ENCODE measurements at places on chromosomes 7 and 10.

DNA sequence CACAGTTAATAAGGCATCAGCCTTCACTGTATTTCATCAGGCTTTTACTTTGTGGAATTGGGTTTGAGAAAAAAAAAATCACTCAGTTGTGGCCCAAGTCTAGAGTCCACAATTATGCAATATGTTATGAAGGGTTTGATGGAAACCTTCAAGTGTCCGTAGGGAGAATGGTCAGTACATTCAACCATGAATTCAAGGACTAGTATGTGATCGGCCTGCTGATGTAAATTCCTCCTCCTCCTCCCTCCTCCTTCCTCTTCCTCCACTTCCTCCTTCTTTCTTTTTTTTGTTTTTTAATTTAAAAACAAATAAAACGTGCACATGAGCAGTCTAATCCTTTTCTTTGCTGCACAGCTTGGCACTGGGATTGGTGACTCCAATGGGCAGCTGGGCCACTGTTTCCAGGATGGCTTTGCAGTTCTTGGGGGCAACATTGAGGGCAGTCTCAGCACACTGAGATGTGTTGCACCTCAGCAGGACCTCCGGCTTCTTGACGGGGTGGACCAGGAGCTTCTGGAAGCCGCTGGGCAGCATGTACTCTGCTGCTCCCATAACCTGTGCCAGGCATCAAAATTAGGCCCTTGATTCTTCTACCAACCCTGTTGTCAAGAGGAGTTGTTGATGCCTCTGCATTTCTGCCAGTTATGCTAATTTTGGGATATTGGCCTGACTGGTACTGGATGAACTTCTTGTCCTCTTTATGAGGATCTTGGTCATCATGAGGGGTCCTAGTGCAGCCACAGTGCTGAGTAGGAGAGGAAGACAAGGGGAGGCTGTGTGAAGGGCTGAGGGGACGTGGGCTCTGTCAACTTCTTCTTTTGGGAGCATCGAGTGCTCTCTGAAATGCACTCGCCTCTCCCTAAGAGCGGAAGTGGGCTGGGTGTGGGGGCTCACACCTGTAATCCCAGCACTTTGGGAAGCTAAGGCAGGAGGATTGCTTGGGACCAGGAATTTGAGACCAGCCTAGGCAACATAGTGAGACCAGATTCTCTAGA, 9.3 kb upstream of the IL2RA start:
- no peak for DNase-seq

GRCh38 chr7:90607196-90607595, 11.1 kb downstream of the CDK14 start:
- DNase-seq: no peak

DNA sequence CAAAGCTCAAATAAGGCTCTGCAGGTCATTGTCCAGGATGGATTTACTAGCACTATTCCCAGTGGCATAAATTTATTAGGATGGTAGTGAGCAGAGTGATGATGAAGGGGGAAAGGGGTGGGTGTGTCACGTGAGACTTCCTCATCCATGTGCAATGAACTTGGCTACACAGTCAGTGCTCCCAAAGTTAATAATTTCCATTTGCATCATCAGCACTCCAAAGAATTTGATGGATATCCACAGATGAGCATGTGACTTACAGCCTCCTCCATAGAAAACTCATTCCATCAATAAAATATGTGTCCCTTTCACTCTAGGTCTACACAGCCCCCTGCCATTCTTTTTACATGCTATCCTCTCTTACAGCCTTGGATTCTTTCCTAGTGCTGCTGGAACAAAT, 142.6 kb upstream of the PLPP4 start:
- peak; percentile 6 for DNase-seq

- no peak for DNase-seq
These were observed 59.7 kb upstream of the CCDC71L start for GRCh38 chr7:106720641-106721040.

GRCh38 chr10:77162697-77163096, 474.9 kb downstream of the KCNMA1 start:
- DNase-seq: no peak

DNA sequence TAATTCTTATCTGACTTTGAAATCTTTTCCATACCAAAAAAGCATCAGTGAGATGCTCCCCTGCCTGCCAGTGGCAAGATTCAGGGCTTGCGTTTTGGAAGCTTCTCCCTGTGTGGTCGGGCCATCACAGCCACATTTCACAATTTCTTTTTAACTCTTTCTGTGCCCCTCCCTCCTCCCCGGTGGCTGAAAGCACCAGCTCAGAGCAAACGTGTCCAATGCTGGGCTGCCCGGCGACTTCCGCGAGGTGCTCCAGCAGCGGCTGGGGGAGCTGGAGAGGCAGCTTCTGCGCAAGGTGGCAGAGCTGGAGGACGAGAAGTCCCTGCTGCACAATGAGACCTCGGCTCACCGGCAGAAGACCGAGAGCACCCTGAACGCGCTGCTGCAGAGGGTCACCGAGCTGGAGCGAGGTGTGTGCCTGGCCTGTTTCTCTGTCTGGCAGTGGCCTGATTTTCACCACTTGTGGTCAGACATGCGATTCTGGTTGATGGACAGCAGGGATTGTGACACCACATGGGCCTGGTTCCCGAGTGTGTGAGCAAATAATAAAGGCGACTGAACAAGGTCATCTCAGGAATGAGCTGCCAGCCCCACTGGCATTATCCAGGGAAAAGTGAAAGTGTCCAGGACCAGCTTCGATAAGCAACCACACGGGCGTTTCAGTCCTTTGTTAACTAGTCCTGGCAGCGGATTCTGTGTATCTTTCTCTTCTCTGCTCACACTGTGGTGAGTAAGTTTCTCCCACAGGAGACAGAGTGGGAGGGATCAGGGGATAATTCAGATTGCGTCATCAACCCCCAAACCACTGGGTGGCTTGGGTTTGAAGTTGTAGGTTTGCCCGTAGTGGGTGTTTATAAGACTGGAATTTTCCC, 2.6 kb downstream of the NPTX2 start:
- DNase-seq: peak; percentile 34

- peak; percentile 55 for DNase-seq
These were observed 33.1 kb downstream of the HBP1 start for GRCh38 chr7:107201795-107202450.

DNA sequence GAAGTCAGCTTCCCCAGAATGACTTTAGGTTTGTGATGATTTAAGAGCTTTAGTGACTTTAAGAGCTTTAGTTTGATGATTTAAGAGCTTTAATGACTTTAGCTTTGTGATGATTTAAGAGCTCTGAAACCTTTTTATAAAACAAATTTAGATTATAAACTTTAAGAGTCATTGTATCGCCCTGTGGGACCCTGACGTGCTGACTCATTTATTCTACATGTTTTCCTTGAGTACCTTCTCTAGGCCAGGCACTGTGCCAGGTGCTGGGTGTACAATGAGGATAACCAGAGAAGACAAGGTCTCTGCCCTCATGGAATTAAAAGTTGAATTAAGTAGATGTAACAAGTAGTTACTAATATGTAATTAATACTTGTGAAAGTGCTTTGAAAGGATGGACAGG, 45.4 kb downstream of the CNNM1 start:
- DNase-seq: no peak

GRCh38 chr7:20354610-20355528, 24.2 kb downstream of the ITGB8 start:
- no peak for DNase-seq

GRCh38 chr10:49274886-49275285, 24.1 kb upstream of the C10orf71 start:
- DNase-seq: no peak

- peak; percentile 94 for DNase-seq
These were observed 31.8 kb upstream of the TOMM7 start for GRCh38 chr7:22854158-22855048.

DNA sequence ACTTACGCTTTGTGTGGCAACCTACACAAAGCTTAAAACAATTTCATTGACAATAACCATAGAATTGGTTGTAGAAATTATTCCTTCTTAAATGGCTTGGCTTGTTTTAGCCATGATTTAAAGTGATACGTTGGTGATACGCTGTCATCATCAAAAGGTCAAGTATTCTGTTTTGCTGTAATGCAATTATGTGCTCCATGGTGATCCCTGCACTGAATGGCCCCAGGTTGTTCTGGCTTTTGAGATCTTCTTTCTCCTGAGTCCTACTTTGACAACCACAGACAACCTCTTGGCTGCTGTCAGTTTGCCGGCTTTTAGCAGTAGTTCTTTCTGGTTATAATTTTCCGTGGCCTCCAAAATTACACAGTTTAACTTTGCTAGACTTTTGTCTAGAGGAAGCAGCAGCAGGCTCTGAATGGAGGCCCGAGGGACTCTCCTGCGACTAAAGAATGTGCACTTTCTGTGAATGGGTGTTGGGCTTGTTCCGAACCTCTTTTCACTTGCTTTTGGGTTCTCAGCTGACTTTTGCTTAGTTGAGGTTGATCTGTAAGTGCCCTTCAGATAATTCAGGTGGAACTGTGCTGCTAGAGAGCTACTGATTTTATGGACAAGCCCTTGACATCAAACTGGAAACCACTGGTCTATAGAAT, 104.7 kb downstream of the TMEM178B start:
- DNase-seq: no peak

Measured in ACHN (cell line).